ENCODE measurements at places on chromosomes 16 and 17.

- no peak for DNase-seq
Measured at GRCh38 chr17:79826204-79826680, 13.0 kb downstream of the CBX4 start.

DNA sequence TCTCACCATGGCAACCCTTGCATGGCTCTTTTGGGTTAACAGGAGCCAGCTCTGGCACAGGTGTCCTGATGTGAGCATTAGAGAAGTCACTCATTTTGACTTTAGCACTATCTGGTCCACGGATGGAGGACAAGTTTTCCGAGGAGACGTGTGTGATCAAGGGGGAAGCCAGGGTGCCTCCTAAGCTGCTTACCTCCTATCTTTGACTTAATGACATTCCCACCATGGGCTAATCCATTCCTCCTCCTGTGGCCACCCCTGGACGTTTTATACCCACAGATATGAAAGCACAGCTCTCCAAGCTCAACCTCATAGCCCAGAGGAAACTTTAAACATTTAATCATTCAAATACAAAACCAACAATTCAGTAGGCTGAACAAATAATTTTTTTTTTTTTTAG, 18.8 kb downstream of the MPP2 start:
- no peak for DNase-seq

DNA sequence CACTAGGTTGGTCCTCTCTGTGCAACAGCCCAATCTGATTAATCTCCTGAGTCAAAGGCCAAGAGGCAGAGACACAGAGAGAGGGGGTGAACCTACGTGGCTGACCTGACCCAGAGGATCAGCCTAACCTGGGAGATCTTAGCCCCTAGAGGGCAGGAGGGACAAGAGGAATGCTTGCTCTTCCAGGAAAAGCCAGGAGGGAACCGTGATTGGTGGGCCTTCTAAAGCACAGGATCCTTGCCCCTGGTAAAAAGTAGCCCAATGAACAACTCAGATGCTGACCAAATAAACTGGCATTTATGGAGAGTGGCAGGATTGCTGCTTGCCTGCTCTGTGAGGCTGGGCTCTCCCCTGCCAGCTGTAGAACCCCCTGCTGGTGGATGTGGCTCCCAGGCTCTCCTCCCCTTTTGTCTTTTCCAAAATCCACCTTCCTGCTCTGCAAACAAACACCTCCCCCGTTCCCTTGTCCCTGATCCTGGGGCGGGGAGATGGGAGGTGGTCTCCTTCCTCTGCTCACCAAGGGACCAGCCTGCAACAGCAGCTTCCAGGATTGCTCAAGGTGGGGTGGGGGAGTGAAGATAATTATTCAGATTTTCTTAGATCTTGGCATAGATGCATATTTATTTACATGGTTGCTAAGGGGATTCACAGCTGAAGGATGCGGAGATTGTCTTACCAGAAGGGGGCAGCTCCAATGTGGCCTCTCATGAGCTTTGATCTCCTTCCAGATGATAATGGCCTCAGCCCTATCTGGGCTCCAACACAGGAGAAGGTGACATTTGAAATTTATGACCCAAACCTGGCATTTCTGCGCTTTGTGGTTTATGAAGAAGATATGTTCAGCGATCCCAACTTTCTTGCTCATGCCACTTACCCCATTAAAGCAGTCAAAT, 71.9 kb downstream of the SDR42E1 start:
- no peak for DNase-seq

- no peak for DNase-seq
Measured at GRCh38 chr16:11903906-11904305, 11.8 kb downstream of the GSPT1 start.

GRCh38 chr16:25608002-25608401, 83.8 kb upstream of the HS3ST4 start:
- DNase-seq: no peak

GRCh38 chr16:85236818-85237150, 124.5 kb upstream of the CIBAR2 start:
- DNase-seq: no peak

DNA sequence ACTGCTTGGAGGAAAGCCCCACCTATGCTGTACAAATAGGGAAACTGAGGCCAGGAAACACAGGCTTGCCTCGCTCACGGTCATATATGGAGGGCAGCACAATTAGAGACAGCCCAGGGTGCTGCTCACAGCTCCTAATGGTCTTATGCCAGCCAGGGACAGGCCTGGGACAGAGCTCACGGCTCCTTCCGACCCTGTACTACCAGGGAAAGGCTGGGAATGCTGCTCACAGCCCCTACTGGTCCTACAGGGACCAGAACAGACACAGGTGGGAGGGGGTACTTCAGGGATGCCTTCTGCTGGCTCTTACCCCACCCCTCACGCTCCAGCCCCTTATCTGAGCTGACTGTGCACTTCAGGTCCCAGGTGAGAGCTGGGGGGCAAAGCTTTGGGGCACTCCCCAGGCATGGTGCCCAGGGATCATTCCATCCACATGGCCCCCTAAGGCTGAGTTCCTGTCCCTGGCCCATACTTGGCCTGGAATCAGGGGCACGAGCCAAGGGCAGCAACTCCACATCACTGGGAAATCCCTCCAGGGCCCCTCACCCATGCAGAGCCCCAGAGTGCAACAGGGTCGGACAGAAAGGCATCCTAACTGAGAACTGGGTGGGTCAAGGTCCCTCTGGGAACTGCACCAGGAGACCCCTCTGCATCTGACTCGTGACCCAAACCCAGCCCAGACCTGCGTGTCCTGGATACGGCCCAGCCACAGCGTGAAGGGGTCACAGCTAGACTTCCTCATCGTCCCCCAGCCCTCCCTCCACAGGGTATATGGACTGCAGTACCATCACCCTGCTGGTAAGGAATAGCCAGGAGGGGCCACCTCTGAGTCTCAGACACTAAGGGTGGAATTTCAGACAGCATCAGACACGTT, 5.9 kb downstream of the RHBDF1 start:
- no peak for DNase-seq

GRCh38 chr16:70656065-70656711, 9.8 kb downstream of the IL34 start:
- no peak for DNase-seq

- DNase-seq: no peak
Measured at GRCh38 chr16:17316005-17316404, 154.8 kb downstream of the XYLT1 start.

DNA sequence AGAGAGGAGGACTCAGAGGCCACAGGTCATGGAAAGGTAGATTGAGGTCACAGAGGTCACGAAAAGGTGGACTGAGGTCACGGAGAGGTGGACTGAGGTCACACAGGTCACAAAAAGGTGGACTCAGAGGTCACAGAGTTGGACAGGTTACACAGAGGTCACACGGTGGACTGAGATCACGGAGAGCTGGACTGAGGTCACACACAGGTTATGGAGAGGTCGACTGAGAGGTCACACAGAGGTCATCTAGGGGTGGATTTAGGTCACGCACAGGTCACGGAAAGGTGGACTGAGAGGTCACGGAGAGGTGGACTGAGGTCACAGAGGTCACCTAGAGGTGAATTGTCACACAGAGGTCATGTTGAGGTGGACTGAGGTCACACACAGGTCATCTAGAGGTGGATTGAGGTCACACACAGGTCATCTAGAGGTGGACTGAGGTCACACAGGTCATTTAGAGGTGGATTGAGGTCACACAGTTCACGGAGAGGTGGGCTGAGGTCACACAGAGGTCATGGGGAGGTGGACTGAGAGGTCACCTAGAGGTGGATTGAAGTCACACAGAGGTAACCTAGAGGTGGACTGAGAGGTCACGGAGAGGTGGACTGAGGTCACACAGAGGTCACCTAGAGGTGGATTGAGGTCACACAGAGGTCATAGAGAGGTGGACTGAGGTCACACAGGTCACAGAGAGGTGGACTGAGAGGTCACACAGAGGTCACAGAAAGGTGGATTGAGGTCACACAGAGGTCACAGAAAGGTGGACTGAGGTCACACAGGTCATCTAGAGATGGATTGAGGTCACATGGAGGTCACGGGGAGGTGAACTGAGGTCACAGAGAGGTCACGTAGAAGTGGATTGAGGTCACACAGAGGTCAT, 26.7 kb upstream of the JPT2 start:
- no peak for DNase-seq

GRCh38 chr17:35893751-35894150, 13.6 kb upstream of the CCL5 start:
- no peak for DNase-seq

DNA sequence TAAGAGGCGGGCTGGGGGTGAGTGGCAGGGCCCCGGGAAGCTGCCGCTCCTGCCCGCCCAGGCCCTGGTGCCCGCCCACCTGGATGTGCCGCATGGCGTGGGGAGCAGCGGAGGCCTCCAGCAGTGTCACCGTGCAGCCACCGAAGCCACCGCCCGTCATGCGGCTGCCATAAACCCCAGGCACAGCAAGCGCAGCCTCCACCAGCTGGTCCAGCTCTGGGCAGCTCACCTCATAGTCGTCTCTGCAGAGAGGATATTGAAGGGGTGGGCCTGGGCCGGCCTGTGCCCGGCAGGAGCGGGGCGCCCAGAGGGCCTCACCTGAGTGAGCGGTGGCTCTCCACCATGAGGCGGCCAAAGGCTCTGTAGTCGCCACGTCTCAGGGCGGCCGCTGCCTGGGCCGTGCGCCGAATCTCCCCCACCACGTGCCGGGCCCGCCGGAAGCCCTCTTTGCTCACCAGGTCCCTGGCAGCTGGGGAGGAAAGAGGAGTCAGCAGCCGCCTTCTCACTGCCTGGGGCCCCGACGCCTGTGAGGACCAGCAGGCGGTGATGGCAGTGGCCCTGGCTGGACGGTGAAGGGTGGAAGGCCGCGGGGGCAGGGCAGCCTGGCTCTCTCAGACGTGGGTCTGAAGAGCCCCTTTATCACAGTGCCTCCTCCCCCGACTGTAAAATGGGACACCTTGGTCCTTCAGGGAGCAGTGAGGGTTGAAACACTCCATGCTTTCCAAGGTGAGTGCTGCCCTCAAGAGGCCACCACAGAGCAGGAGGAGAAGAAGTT, 6.7 kb downstream of the GALK1 start:
- no peak for DNase-seq

- DNase-seq: no peak
Measured at GRCh38 chr16:4680673-4681470, 12.5 kb upstream of the NUDT16L1 start.

DNA sequence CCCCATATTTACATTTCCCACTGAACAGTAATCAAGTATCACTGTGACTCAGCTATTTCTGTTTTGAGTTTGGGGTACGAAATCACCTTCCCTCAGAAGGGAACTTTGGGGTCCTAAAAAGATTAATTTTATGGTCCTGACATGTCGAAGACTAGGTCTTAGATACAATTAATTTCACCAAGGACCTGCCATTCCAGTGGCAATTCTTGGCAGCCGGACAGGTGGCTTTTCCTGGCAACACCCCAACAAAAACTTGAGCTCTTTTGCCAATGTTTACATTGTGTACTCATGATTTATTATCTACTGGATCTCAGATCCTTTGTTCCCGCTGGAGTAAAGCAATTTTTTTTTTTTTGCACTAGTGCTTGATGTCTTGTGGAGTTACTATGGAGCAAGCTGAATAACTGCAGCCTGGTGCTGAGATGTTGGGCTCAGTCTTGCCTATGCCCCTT, 14.4 kb downstream of the SLFN5 start:
- no peak for DNase-seq

DNA sequence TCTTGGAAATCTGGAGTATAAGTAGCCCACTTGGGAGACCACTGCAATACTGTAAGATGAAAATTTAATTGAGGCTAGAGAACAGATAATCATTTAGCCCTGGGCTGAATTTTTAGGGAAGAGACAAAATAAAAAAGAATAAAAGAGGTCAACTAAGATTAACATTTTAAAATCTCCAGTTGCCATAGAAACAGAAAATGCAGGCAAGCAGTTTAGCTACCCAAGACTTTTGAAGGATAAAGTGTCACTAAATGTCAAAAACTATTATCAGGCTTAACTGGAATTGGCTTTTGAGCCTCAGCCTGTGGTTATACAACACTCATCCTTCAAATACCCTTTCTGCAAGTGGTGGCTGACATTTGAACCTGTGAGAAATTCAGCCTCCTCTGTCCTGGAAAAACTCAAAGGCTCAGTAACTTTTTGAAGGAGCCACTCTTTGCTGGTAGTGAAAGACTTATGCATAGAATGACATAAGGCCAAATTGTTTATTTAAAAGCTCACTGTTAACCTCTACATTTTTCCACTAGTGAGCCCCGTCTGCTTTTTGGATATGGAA, 220.7 kb upstream of the KCNJ16 start:
- DNase-seq: no peak

GRCh38 chr17:63361182-63361581, 84.9 kb downstream of the CYB561 start:
- DNase-seq: no peak

DNA sequence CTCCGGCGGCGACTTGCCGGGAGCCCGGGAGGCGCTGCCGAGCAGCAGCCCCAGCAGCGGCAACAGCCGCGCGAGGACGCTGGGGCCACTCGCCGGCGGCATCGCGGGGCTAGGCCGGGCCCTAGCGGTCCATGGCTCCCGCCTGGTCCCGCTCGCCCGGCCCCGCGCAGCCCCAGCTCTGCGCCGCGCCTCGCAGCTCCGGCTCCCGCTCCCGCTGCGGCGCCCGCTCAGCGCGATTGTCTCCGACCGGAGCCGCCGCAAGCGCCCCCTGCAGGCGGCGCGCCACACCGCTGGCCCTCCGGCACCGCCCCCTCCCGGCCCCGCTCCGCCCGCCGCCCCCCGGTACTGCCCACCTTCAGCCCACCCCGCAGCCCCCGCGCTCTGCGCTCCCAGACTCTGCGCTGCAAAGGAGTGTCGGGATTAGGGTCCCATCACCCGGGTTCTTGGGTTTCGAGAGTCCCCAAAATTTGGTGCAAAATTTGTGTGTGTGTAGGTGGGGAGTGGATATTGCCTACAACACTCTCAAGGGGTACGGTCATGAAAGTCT, at the start of gene FAM171A2:
Gene FAM171A2 (minus strand): TSS at position 241 of the 547 bp plus-strand sequence. CDS start 139 bp downstream, at position 102.
- DNase-seq: peak; percentile 57

DNA sequence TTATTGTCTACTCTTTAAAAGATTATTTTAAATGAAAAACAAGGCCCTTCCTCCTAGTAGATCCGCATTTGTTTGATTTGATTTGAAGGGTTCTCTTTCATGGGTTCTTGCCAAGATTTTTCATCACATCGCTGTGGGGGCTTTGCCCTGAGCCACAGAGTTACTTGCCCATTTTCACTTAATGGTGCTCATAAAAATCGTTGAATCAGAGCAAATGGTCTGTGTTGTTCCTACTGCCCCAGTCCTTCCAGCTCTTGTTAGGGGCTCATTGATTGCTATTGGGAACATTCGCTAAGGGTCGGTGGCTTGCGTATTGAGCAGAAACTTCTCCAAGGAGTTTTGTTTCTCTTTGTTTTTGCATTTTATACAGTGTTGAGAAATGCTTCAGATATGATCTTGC, 1023.4 kb upstream of the CDH8 start:
- no peak for DNase-seq

- peak; percentile 34 for DNase-seq
Measured at GRCh38 chr17:45052052-45052772, 780 bp upstream of the DCAKD start.

GRCh38 chr17:57447357-57447989, 191.2 kb downstream of the MSI2 start:
- DNase-seq: no peak
